ENCODE measurements at places on chromosomes 5 and 9.

GRCh38 chr9:121741228-121741918 is 89.9 kb downstream of the DAB2IP start:
- DNase-seq, result no peak

- no peak for DNase-seq
These were observed 310.7 kb downstream of the PJA2 start for GRCh38 chr5:109099081-109099480.

DNA sequence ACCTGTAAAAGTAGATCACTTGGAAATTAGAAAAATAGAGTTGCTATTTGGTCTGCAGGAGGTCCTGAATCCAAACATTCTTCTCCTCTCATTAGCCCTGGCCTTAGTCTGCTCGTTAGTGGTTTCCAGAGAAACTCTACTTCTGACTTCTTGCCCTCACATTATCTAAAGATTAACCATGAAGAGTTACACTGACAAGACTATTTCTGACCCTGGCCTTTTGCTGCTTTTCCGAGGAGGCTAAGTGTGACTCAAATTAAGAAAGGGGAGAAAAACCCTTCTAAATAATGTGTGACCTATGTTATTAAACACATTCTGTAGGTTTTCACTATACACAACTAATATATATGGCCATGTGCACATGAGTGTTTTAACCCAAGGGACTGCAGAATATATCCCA is 302.4 kb downstream of the RAB3C start:
- no peak for DNase-seq

DNA sequence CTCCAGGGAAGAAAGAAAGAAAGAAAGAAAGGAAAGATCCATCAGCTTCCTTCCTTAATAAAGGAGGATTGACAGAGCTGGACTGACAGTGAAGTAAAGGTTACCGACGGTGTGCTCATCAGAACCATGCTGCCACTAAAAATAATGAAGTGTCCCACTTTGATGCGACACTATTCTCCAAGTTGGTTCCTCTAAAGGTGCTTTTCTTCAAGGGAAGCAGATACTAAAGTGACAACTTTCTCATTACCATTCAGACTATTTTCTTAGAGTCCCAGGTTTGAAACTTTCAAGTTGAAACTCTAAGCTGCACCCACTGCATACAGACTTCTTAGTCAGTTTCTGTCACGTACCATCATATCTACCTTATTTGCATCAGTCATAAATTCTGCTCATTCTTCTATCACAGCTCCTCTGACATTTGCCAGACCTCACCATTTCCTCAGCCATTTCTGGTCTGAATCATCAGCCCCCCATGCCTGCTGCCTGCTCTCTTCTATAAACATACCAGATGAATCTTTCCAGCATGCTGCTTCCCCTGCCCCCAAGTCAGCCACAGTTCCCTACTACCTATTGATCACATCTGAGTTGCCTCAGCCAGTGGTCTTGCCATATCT is 177.6 kb downstream of the DEPDC1B start:
- DNase-seq, result no peak

GRCh38 chr5:116068028-116068632 is 16.7 kb upstream of the COMMD10 start:
- peak; percentile 26 for DNase-seq

DNA sequence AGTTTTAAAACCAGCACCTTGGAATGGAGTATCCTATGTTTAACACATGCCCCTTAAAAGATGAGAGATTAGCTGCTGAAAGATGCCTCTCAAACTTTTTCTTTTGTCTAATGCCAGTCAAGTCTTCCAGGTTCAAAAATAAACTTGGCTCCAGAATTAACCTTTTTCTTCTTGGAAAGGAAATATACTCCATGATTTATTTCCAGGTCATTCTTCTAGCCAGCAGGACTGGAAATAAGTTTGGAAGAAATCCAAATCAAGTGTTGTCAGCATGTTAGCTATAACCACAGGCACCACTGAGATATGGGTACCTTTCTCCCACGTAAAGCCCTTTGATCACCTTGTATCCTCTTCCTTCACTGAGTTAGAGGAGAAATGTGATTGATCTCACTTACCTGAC is 56.1 kb downstream of the NLN start:
- no peak for DNase-seq

GRCh38 chr5:33558489-33558888 is 117.7 kb downstream of the TARS1 start:
- no peak for DNase-seq

GRCh38 chr9:18317896-18318295 is 156.1 kb upstream of the ADAMTSL1 start:
- DNase-seq, result no peak

DNA sequence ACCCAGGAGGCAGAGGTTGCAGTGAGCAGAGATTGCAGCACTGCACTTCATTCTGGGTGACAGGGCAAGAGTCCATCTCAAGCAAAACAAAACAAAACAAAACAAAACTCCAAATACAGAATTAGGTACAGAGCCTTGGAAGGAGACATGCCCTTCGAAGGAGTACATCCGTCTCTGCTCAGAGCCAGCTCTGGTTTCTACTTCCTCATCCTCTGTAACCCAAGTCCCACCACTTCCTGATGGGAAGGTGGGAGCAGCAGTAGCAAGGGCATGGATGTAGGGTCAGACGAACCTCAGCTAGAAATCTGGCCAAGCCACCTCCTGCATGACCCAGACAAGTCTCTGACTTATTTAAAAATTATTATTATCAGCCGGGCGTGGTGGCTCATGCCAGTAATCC is 16.5 kb upstream of the STXBP1 start:
- DNase-seq, result no peak

DNA sequence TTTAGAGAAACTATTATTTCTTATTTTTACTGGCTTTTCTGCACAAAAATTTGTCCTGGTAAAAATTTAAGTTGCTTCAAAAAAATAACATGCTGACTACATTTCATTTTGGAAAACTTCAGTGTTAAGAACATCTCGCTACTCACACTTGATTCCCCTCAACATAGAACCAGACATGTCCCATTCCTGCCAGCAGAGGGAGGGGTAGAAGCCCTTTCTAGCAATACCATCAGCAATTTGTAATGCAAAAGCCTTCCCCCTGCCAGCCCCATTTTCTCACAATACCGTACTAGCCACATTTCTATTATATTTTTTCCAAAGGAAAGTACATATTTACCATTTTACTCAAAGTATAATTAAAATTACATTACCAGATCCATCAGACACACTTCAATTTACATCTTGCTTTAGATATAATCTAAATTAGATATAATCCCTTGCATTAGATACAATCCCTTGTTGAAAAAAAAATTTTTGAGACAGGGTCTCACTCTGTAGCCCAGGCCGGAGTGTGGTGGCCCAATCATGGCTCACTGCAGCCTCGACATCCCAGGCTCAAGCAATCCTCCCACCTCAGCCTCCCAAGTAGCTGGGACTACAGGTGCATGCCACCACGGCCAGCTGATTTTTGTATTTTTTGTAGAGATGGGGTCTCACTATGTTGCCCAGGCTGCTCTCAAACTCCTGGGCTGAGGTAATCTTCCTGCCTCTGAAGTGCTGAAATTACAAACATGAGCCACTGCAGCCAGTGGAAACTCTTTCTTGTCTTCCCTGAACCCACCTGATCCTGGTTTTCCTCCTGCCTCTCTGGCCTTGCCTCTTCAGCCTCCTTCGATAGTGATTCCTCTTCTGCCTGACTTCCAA is 39.6 kb upstream of the IDNK start:
- no peak for DNase-seq

DNA sequence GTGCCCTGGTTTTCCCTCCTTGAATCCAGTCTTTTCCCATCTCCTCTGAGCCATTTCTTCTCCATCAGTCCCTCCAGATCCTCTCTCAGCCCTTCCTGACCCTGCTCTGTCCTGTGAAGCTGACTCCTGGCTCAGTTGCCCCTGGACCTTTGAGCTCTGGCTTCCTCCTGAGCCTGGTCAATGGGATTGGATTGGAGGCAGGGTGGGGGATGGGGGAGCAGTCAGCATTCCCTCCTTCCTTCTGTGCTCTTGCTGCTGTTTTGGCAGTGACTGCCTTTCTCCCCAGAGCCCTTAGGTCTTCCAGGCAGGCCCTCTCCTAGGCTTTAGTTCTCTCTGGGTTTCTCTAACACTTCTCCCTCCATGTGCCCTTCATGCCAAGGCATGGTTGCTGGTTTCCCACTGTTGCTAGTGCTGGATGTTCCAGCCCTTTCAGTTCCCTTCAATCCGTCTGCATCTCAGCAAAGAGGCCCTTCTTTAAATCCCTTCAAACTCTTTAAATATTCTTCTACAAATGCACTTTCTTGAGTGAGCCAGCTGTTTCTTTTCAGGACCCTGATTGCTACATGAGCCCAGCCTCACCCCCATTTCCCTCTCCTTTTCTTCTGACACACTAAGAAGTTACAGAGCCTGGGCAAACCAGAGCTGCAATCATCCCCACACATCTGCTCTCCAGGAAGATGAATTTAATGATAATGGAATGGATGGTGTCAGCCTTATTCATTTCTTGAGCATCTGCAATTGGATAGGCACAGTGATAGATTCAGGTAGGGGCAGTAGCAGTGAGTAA is 2.2 kb downstream of the TNFSF15 start:
- DNase-seq, result no peak

DNA sequence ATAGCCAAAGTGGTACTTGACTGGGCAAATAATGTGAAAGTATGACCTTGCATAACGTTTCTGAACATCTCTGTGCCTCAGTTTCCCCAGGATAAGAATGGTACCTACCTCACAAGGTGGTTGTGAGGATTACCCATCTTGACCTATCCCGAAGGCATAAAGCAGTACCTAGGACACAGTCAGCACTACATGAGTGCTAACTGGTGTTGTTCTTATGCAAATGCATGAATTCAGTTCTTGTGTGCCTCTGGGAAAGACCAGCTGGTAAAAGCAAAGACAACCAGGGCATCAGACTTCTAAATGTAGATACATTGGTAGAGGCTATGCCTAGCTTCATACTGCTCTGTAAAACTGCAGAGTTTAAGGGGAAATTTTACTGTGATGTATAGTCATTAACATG is 21.8 kb upstream of the TMEM252 start:
- no peak for DNase-seq

GRCh38 chr5:93677359-93677891 is 64.0 kb downstream of the POU5F2 start:
- DNase-seq, result no peak

- DNase-seq, result no peak
These were observed 1504.9 kb upstream of the C9orf72 start for GRCh38 chr9:29078063-29078666.

DNA sequence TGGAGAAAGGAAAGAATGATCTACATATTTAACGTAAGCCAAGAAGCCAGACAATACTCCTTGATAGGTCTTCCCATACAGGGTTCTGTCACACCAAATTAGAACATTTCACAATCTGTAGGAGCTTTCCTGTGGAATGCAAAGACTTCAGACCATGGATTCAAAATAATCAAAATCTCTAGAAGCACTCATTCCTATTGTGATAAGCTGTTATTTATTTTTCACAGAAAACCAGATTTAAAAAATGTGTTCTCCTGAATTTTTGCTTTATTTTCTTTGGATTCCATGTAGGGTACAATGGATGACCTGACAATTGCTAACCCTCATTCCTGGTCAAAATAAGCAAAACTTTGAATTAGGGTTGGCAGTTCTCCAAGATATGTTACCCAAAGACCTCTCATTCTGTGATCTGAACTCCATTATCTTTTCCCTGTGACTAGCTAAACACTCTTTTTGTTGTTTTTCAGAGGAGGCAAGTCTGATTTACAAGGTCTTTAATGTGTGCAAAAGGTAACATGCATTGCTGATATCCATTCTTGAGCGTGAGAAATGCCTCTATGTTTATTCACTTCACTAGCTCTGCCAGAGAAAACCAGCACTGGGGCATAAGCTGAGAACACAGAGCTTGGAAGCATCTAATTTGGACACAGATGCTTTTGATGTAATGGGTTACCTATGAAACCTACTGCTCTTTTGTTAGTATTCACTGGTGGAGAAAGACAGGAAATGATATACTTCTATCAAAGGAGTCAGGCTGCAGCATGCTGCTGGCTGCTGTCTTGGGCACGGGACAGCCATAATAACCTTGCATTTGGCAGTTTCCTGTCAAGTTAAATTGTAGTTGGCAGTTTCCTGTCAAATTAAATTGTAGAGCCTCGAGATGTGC is 31.4 kb downstream of the ACTBL2 start:
- no peak for DNase-seq

DNA sequence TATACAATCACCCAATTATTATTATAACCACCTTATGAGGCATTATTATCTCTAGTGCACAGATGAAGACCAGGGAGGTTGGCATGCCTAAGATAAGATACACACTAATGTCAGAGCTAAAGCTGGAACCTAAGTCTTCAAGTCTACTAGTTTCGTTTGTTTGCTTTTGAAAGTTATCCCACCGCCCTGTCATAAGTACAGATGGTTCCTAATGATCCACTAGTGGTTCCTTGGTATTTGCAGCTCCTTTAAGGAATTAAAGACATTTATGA is 14.1 kb downstream of the NDUFA8 start:
- DNase-seq, result no peak

DNA sequence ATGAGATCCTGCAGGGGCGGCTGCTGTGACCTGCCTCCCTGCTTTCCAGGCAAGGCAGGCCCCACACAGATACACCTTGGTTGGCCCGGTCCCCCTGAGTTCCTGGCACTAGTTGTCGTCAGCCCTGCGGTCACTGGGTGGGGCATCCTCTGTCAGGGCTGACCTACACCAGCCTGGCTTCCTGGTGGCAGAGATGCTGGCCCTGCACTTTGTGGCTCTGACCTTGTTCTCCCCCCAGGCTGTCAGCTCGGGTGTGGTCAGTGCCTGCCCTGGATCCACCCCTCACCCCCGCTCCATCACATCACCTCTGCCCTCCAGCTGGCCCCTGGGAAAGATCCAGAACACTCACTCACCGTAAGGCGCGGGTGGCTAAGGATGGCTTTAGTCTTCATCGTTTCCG is 74.1 kb downstream of the PHF2 start:
- no peak for DNase-seq

DNA sequence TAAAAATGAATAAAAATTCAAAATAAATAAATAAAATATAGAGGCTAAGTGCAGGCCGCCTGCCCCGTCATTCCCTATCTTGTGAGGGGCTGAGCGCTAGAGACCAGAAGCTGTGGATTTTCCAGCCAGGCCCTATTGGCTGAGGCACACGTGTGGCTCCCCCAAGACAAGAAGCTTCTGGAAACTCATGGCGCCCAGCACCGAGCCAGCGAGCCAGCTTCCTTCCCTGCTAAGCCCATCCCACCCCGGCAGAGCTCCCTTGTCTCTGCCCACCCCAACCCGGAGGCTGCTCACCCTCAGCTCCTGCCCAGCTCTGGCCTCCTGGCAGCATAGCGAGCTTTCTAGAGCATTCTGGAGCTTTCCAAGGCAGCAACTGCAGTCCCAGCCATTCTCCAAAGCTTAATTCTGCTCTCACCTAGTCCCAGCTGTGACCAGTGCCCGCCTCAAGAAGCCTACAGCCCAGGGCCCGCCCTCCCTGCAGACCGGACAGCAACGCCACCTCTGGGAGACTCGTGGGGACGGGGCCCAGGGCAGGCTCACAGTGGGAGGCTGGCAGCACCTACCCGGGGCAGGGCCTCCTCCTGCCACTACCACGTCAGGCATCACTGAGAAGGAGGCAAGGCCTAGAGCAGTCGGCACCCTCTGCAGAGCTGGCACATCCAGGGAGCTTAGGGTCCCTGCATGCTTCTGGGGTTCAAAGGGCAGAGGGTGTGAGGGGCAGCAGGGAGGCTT is 23.2 kb upstream of the TMEM250 start:
- DNase-seq, result no peak

- no peak for DNase-seq
These were observed 391.6 kb downstream of the TMEM161B start for GRCh38 chr5:87877023-87877422.

- no peak for DNase-seq
These were observed 13.5 kb upstream of the MAMDC2 start for GRCh38 chr9:70030156-70030555.

- no peak for DNase-seq
These were observed 45.5 kb upstream of the IL7R start for GRCh38 chr5:35811108-35811741.
